ENCODE measurements at places on chromosomes 13 and 19.

DNA sequence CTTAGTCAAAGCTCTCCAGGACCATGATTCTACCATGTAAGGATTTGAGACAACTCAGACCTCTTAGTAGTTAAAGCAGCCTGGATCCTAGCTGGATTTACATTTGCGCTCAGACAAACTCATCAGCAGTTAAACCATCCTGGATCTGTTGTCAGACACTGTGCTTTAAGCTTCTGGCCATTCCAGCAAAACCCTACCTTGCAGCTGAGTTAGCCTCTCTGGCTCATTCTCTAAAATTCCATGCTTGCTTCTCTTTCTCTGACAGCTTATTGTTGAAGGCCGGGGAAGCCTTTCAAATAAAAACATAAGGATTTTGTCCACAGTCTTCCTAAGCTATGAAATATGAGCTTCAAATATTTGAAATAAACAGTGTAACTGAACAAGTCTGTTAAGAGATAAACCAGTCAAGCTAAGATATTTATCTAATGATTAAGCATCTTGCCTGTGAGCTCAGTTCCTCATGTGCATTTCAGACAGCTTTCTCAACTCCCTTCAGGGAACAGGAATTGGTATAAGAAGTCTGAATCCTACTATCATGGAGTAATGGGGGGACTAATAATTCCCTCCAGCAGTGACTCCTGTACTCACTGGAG is 89.3 kb downstream of the SLAIN1 start:
- no peak for DNase-seq

GRCh38 chr13:39688699-39689405 is 33.4 kb downstream of the COG6 start:
- no peak for DNase-seq

DNA sequence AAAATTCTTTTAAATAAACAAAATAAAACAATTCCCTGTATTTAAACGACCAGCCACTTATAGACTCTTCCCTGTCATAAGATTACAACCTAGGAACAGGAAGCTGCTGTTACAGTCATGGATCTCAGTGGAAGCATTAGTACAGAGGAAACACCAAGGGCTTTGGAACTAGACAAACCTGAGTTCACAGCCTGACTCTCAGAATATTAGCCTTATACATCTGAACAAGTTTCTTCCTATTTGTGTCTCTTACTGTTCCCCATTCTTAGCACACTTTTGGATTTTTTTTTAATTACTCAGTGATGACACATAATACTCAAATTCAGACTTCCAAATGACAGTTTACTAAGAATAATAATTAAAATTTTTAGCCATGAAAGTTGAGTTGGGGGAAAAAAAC is 46.1 kb downstream of the ZDHHC20 start:
- no peak for DNase-seq

GRCh38 chr19:52716522-52716921 is 18.3 kb downstream of the ZNF611 start:
- no peak for DNase-seq

DNA sequence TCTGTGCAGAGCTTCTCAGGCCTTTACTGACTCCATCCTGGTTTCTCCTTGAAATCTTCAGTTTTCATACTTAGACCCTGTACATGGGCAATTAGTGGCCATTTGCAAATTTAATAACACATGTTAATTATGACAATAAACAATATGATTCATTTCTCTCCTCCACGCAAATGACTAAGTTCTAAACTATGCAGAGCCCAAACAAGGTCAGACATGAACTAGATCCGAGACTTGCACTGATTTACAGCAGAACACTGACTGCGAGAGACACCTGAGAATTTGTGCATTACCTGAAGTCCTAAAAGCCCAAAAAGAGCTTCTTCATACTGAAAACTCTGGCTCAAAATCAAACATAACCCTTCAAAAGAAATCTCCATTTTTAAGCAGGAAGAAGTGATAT is 521.8 kb downstream of the MYO16 start:
- DNase-seq = no peak

GRCh38 chr13:28475916-28476725 is 18.8 kb downstream of the FLT1 start:
- DNase-seq = no peak

DNA sequence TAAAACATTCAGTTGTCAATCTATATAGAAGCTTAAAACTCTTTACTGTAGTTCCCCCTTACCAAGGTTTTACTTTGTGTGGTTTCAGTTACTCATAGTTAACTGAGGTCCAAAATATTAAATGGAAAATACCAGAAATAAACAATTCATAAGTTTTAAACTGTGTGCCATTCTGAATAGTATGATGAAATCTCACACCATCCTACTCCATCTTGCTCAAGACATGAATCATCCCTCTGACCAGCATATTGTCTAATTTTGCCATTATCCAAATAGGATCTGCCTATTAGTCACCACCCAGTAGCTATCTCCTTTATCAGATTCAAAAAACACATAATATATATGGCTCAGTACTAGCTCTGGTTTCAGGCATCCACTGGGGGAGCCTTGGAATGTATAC is 22.4 kb downstream of the ZNF571 start:
- no peak for DNase-seq

- no peak for DNase-seq
Observed at GRCh38 chr19:15250640-15250993, 18.4 kb upstream of the EPHX3 start.

DNA sequence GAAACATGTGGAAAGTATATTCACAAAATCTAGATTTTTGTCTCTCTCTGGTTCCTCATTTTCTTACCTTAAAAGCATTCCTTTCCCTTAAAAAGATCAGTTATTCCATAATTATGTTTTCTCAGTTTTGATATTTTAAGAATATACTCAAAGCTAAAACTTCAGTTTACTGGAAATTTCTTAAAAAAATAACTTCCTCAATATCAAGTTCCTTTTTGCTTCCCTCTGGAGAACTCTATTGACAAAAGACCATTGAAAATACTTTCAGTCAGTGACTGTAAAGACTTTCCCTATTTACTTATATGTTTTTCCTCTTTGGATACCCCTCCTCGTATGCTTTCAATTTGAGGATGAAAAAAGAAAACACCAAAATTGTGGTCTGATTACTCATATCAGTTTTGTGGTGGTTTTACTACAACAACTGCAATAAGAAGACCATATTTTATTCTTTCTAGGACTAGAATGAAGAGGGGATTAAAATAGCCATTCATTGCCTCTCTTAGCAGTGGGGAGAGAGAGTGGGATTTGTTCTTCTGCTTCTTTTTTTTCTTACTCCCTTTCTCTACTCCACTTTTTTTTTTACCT is 113.2 kb downstream of the ESD start:
- no peak for DNase-seq

DNA sequence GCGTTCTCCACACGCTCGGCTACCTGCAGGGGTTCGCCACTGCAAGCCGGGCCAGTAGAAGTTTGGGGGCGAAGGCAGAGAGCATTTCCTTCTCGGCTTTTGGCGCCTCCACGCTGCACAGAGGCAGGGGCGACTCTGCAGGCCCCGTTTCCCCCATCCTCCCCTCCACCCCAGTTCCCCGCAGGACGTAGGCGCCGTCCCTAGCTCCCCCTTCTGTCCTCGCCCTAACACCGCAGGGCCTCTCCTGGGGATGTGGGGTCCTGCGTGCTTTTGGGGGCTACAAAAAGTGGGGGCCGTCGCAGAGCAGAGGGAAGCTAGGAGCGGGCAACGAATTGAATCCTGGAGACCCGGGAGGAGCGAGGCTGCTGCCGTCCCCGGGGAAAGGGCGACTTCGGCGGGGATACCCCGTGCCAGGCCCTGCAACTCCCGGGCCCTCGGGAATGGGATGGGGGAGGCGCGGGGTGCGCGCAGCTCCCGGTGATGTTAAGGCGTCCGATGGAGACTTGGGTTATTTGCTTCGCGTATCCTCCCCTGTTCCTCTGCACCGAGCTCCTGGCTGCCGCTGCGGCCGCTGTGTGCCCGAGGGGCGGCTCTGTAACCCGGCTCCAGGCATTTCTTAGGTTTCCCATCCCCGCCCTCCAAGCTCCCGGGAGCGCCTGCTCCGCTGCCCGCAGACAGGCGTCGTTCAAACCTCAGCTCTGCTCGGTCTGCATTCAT is 255.9 kb upstream of the SOX21 start:
- peak; percentile 24 for DNase-seq

DNA sequence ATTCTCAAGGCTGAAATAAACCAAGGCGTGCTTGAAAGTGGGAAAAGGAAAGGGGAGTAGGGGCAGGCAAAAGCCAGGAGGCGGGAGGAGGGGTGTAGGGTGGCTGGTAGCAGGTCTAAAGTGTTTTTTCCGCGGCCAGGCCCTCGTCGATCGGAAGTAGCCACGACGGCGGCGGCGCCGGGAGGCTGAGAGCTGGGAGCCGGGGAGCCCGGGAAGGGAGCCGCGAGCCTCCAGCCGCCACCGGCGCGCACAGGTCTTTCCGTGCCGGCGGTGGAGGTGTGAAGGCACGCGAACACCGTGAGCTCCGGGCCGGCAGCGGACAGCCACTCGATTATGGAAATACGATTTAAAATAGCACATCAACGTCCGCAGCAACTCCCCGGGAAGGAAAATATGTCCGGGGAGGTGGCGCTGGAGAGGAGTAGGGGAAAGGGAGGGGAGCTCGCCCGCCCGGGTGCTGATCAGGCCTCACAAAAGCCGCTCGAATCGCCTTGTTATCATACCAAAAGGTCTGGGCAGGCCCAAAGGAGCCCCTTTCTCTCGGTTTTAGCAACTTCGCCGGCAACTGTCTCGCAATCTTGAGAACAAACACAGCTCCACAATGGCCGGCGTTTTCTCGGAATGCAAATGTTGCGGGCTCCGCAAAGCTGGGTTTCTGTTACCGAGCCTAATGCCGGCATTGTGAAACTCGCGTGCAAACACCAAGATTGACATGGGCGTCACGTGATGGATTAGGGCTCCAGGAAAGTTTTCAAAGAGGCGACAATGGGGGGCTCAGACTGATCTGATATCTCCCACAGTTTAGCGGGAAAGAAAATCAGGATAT is 2.9 kb upstream of the PCDH8 start:
- DNase-seq = no peak

GRCh38 chr19:45311621-45312020 is 11.1 kb downstream of the CKM start:
- no peak for DNase-seq

GRCh38 chr13:102839462-102839861 is 6.4 kb upstream of the ERCC5 start:
- no peak for DNase-seq

GRCh38 chr19:38892841-38893240 is 6.6 kb downstream of the SIRT2 start:
- no peak for DNase-seq

DNA sequence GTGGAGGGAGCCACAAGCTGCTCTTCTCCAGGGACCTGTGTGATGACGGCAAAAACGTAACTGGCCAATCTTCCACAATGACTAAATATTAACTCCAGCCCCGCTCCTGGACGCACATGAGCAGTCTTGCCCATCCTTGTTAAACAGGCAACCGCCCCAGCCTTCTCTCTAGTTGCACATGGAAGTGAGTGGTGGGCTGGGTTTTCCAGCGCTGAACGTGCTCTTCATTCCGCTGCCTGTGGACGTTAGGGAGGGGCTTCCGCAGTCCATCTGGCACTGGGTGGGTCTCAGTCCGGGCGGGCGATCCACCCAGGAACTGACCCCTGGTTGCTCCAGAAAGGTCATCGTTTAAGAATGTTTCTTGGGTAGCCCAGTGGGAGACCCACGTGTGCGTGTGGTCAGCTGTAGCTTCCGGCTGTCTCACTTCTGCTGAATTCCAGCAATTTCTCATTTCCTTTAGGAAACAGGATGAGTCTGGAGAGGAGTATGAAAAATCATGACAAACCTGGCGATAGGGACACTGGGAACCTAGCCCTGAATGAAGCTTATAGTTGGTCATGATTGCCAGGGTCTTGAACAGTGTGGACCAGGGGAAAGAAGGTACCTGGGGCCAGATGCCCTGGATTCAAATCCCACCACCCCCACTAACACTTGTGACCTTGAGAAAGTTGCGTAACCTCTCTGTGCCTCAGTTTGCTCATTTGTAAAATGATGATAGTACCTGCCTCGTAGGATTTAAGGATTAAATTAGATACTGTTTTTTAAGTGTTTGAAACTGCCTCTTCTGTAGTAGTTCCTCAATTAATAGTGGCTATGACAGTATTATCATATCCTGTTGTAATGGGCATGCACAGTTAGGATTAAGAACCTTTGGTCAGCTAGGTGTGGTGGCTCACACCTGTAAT is 92.6 kb downstream of the SIPA1L3 start:
- no peak for DNase-seq

DNA sequence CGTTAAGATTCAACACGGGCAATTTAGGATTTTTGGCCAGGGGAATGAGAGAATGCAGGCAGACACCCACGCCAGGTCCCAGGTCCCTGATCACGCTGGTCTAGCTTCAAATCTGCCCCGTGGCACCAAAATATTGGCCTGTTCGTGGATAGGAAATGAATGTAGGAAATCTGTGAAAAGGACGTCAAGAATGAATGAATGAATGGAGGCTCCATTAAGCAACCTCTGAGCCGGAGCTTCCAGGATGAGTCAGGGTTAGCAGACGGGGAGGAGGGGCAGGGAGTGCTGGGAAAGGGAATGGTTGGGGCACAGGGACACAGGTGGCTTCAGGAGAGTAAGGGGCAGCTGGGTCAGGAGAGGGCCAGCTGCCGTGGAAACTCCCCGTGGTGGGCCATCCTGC is 4.2 kb downstream of the SULT2B1 start:
- DNase-seq = no peak

DNA sequence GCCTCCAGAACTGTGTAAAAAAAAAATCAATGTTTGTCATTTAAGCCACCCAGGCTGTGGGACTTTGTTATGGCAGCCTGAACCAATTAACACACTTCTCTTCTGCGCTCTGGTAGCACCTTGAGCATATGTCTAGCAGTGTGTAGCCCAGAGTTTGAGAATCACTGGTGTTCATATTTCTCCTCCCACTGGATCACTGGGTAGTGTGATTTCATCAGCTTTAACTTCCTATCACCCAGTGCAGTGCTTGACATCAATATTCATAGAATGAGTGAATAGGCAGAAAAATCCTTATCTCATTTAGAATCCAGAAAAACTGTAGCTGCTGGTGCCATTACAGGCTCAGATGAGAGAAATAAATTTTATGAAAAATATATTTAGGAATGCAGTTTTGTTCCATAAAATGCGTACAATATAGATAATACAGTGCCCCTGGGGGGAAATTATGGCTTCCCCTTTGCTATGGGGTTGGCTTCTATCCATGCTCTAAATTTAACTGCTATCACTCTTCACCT is 30.7 kb upstream of the WASF3 start:
- DNase-seq = no peak

DNA sequence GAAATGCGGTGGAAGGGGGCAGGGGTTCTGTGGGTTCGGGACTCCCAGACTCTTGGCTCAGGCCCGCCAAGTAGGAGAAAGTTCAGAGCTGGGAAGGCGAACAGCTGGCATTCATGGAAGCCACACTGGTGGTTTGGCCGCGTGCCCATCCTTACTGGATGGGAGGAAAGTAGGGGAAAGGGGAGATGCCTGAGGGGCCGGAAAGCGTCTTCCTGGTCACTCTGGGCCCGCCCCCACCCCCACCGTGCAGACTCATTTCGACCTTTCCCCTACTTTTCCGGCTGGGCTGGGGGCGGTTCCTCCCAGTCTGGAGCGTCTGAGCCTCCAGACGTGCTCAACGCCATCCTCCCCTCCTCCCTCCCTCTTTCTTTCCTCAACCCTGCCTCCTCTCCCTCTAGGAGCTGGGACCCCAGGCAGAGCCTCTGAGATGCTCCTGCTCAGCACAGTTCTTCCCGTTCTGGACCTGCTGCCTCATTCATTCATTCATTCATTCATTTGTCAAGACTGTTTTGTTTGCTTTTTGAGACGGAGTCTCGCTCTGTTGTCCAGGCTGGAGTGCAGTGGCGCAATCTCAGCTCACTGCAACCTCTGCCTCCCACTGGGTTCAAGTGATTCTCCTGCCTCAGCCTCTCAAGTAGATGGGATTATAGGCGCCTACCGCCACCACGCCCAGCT is 3.5 kb downstream of the ANGPTL4 start:
- peak; percentile 36 for DNase-seq

GRCh38 chr19:40599331-40599901 is 1.8 kb upstream of the LTBP4 start:
- DNase-seq = no peak
